ENCODE measurements at places on chromosomes 1 and 21.

- no peak for DNase-seq
Observed at GRCh38 chr1:17991996-17992395, 115.6 kb upstream of the IGSF21 start.

- no peak for DNase-seq
Observed at GRCh38 chr1:205315008-205315618, 6.4 kb downstream of the NUAK2 start.

DNA sequence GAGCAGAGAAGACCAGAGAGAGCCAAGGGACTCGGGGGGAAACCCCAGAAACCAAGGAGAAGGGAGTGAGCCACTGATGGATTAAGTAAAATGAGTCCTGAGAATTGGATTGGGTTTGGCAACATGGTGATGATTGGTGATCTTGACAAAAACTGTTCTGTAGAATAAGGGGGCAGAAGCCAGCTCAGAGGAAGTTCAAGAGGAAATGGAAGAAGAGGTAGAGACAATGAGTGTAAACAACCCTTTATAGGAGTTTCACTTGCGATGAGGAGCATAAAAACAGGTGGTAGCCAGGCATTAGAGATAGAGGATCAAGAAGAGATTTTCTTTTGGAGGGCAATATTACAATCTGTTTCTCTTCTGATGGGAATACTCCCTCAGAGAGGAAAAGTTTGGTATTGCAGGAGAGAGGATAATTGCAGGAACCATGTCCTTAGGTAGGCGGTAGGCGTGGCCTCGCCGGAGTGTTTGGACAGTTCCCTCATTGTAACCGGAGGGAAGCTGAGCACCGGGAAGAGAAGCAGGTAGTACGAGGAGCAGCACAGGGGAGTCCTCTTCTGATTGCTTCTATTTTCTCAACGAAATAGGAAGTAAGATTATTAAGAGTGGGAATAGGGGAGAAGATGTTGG, 68.4 kb upstream of the TENT5C start:
- DNase-seq = no peak

- no peak for DNase-seq
Observed at GRCh38 chr1:6003568-6004411, 11.6 kb upstream of the NPHP4 start.

- no peak for DNase-seq
Observed at GRCh38 chr21:31342348-31342747, 1.7 kb downstream of the TIAM1 start.

DNA sequence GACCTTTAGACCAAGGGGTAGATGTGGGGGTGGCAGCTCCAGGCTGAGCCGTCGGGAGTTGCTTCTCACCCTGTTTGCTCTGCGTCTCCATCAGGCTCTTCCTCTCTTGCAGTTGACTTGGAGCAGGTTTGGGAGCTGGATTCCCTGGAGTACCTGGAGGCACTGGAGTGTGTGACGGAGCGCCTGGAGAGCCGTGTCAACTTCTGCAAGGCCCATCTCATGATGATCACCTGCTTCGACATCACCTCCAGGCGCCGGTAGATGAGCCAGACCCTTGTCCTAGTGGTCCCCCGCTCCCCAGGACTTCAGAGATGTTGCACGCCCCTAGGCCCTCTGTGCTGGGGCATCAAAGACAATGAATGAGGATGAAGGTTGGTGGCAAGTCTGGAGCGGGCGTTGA, 547.6 kb downstream of the KIF26B start:
- no peak for DNase-seq

- DNase-seq = no peak
Observed at GRCh38 chr1:152029144-152029928, 7.5 kb downstream of the S100A11 start.

DNA sequence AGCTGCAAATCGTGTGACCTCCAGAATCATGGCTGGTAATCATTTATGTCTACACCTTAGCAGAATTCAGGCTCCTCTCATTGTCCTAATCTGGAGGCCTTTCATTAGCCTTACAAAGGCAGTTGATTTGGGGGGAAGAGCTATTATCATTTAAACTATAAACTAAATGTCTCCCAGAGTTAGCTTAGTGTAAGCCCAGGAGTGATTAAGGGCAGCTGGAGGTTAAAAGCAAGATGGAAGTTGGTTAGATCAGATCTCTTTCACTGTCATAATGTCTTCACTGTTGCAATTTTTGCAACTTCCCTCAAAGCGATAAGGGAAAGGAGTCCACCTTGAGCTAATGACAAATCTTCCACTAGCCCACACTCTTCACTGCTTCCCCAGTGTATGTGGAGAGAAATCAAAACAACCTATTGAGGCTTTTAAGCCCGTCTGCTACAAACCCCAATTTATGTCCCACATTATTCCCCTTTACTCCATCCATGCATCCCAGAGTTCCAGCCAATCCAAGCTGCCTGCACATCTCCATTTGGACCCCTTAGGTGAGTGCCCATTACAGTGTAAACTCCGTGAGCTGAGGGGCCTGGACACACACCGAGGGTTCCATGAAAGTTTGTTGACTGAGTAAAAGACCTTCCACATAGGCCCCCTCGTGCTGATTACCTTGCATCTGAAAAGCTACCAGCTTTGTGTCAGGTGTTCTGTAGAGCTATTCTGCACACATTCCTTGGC, 61.5 kb upstream of the KLHDC7A start:
- DNase-seq = no peak

DNA sequence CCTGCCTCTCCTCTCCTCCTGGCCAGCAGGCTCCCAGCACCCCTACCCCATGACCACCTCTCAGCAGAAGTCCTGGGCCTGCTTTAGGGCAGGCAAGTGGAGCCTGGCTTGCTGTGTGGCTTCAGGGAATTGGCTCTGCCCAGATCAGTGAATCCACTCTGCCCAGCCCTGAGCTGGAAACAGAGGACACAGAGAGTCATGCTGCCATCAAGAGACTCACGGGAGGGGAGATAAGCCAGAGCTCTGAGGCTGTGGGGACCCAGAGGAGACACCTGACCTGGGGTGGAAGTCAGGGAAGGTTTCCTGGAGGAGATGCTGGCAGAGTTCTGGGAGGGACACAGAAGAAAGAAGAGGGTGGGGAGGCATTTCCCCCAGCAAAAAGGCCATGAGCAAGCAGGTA, 54.2 kb downstream of the GLIS1 start:
- no peak for DNase-seq

- no peak for DNase-seq
Observed at GRCh38 chr1:222948079-222948478, 133.2 kb downstream of the DISP1 start.

- peak; percentile 19 for DNase-seq
Observed at GRCh38 chr1:25958465-25958864, 39.4 kb downstream of the PAFAH2 start.

- DNase-seq = no peak
Observed at GRCh38 chr1:23441446-23442148, 17.0 kb upstream of the TCEA3 start.

DNA sequence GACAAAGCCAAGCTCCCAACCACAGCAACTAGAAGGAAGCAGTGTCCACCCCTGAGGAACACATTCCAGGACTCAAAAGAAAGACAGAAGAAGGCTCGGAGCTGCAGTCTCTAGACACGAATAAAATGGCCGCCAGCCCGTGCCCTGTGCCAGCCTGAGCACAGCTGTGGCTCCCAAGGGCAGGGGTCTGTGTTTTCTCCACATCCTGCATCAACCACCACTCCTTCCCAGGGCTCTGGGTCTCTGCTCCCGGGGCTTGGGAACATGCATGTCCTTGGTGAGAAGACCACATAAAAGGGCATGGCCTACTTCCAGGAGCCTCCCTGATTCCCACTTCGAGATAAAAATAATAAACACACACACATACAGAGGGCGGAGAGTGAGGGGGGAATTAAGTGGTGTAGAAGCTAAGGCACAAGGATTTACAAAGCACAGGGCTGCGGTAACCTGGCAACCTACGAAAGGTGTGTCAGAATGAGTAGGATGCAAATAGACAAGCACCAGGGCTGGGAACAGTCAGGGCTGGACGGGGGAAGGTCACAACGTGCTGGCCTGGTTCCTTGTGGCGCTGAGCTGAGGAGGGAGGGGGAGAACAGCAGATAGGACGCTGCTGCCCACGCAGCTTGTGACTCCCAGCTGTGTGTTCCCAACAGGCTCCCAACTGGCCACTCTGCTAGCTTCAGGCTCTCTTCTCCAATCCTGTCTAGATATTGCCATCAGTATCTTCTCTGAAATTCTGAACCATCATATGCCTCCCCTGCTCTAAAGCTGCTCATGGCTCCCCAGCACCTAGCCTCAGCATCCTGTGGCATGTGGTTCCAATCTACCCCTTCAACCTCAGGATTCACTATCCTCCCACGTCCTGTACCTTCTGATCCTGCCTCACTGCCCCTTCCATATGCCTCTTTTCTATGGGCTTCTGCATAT, 72.5 kb downstream of the CD34 start:
- no peak for DNase-seq

DNA sequence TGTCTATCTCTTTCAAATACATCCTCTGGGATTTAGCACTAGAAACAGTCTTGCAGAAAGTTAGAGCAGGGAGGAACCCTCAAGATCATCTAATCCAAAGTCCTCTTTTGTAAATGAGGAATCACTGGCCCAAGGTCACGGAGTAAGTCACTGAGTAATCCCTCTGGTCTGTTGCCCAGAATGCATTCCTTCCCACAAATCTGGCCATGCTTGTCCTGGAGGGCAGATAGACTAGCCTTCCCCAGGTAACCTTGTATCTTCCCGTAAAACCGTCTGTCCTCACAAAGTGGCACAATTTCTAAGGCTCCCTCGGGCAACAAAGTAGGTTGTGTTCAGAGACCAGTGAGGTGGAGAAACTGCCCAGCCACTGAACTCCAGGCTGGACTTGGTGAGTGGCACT, 46.2 kb downstream of the DDR2 start:
- DNase-seq = no peak

DNA sequence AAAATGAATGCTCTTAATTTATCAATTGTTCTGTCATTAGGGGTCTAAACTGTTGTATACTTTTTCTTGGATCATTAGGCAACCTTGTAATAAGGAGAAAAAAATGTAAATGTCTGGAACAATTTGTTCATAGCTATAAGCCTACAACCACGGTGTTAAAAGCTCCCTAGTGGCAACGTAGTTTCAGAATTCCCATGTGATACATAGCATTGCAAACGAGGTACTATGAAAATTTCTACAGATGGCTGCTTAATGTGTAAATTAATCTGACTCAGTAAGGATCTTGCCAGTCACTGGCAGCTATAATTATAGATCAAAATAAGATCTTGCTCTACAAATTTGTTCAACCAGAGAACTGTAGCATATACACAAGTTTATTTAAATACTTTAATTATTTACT, 304.1 kb upstream of the ADGRL4 start:
- no peak for DNase-seq

GRCh38 chr1:6961289-6961688, 176.0 kb downstream of the CAMTA1 start:
- no peak for DNase-seq

GRCh38 chr1:76110666-76111065, 36.1 kb downstream of the ST6GALNAC3 start:
- DNase-seq = no peak

GRCh38 chr1:174051956-174052355, 29.8 kb upstream of the RC3H1 start:
- no peak for DNase-seq

DNA sequence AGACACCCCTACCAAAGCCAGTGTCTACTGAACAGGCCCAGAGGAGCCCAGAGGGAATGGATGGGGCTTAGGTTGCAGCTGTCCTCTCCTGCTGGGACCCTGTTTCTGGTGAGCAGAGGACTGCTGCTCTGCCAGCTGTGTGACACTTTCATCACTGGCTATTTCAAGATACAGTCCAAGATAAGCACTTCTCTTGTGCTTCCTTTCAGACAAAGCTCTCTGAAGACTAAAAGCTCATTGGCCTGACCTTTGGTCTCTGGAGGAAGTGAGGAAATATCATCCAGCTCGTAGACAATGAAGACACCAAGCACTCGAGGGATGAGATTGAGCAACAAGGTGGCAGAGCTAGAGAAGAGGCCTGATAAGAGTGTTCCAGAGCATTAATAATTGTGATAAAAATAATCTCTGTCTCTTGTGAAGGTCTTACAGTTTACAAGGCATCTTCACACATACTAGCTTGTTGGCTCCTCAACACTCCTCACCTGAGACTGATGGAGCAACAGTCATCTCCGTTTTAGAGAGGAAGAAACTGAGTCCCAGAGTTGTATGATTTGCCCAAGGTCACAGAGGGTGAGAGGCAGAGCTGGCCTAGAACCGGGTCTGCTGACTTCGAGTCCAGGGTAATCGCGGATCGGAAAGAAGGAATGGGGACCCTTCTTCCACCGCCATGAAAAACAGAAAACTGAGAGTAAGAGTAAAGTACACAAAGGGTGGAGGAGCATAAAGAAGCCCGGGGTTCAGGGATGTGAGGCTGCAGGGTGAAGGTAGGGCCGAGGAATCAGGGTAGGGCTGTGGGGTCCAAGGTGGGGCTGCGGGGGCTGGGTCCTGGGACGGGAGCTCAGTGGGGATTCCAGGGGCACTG, 666 bp downstream of the PAFAH2 start:
- DNase-seq = no peak

DNA sequence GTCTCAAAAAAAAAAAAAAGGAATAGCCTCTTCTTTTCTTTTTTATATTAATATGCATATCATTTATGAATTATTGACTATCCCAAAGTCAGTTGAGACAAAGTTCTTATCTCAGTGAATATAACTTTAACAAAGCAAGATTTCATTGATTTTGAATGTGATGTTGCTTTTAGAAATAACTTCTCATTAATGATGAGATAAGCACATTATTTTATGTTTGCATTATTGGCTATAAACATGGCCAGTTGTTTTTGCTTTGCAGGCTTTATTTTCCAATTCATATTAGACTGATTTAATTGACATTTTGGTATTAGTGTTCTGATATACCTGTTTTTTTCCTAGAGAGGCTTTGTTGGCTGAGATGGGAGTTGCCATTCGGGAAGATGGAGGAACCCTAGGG, 81.3 kb downstream of the KIF1B start:
- DNase-seq = no peak

DNA sequence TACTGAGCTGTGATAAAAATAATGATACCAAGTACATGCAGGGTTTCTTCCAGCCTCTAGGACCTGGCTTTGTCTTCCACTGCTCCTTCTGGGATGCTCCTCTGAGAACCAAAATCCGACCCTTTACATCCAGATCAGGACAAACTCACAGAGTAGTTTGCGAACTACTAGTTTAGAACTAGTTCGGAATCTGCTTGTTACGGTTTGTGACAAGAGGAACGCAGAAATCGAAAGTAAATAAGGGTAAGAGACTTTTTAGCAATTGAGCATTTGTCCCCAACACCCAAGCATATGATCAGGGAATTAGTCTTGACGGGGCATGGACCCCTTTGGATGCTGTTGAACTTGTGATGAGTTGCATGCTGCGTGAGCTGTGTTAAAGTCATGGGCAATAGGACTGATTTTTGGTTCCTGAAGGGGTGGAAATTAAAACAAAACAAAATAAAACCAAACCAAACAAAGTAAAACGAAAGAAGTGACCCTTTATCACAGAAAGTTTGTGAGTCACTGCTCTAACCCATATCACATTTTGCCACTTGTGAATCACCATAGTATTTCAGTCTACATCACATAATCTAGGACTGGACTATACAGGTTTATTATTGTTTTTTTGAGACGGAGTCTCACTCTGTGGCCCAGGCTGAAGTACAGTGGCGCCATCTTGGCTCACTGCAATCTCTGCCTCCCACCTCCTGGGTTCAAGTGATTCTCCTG, 35.7 kb upstream of the ERRFI1 start:
- no peak for DNase-seq

- DNase-seq = no peak
Observed at GRCh38 chr1:91166106-91166712, 144.4 kb upstream of the ZNF644 start.

GRCh38 chr1:17206196-17206595, 1.3 kb downstream of the PADI1 start:
- DNase-seq = no peak

GRCh38 chr1:62991152-62991551, 207.2 kb downstream of the ATG4C start:
- no peak for DNase-seq

GRCh38 chr1:230401101-230401500, 25.0 kb downstream of the PGBD5 start:
- no peak for DNase-seq
